AG08395 (cell line): ENCODE measurements at places on chromosomes 6 and 20.

- no peak for DNase-seq
Measured at GRCh38 chr6:109762166-109762565, 71.1 kb downstream of the FIG4 start.

- DNase-seq: no peak
Measured at GRCh38 chr20:34040300-34040995, 46.7 kb downstream of the RALY start.

DNA sequence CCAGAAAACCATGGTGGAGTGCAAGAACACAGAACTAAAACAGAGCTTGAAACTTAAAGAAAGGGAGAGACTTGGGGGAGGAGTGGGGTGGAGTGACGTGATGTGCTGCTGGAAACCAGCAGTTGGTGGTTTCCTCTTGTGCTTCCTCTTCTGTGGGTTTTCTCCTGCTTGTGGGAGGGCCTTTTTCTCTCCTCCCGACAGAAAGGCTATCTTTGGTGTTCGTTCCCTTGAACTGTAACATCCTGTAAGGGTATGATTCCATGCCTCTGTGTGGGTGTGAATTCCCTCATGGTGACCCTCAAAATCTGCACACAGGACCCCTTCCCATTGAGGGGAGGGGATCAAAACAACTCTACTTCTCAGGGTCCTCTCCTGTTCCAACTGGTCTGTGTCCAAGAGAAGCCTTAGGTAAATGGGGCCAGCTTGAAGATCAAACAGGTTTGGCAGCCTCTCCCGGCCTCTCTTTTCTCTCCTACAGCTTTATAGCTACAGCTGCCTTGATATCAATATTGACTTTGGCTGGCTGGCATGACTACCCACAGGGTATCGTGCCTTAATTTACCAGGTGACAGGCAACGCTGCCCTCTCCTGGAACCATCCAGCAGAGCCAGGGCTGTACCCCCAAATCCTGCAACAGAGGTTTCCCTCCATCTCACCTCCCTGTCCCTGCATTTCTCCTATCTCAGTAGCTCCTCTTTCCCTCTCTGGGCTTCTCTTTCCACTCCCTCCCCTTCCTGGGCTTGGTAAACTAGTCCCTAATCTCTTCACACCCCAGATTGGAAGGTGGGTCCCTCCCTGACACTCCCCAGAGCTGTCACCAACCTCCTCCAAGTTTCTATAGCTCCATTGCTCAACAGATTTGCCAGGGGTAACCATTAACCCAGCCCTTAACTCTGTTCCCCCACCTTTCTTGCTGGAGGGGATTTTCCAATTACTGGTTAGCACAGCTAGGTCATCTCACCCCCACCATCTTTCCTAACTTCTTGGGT lies 1.5 kb upstream of the MSH5 start:
- peak; percentile 81 for DNase-seq

DNA sequence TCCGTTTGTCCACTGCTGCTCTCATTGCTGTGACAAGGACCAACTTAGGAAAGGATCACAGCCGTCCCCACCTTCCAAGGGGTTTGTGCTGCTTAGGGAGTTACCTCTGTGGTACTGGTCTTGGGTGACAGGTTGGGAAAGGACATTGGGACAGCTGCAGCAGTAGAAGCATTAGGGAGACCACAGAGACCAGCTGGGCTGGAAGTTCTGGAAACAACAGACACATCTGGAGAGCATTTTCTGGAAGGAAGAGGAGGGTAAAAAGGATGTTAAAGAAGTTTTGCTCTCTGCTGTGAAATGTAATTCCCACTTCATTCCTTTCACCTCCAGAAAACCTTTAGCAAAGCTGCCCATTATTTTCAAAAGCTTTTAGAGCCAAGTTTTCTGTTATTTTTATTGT lies 304.2 kb downstream of the LRFN2 start:
- DNase-seq: no peak

DNA sequence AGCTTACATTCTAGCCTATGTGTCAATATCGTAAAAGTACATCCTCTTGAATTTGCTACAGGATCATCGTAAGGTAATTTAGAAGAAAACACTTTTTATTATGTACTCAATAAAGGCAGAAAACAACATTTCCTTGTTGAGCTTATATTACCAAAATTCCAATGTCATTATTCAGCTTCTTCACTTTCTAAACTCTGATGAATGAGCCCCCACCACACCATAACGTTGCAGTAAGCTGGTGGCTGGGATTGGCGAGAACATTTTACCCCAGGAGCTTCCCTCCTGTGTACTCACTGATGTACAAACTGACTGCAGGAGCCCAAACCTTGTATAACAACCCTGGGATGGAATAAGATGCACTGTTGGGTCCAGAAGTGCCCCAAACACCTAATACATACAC lies 238.1 kb upstream of the MARCKS start:
- no peak for DNase-seq

- DNase-seq: no peak
Measured at GRCh38 chr20:23598481-23598880, 7.2 kb downstream of the CST9 start.

DNA sequence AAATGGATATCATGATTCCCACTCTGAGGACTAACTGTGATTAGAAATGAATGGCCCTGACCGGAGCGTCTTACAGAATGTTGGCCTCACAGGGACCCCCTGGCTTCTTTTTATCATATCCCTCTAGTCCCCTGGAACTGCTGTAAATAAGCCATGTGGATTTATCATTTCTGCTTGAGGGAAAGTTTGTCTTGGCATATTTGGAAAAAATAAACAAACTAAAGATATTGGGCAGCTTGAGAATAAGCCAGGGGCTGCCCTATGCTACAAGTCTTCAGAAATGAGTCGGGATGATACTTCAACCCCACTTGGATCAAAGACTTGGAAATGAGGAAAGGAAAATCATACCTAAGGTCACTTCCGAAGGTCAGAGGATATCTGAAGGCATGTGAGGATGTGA lies 179.1 kb downstream of the THBS2 start:
- DNase-seq: no peak

GRCh38 chr20:61605862-61606557 lies 353.9 kb downstream of the CDH4 start:
- DNase-seq: no peak

DNA sequence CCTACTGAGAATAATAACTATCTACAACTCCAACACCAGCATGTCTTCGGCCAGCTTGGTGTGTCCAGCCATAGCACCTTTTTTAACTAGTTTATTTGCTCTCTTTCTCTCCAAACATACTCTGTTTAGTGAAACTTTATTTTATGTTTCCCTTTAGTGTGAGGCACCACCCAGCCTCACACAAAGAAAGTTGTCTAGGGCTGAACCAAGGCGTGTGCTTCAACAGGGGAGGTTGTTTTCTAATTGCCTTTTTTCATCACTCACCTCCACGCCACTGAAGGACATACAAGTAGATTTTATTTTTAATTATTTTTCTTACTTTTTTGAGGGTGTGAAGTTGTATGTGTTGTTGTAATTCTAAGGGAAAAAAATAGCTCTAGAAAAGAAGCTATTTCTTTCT lies 125.6 kb upstream of the MARCKS start:
- no peak for DNase-seq

DNA sequence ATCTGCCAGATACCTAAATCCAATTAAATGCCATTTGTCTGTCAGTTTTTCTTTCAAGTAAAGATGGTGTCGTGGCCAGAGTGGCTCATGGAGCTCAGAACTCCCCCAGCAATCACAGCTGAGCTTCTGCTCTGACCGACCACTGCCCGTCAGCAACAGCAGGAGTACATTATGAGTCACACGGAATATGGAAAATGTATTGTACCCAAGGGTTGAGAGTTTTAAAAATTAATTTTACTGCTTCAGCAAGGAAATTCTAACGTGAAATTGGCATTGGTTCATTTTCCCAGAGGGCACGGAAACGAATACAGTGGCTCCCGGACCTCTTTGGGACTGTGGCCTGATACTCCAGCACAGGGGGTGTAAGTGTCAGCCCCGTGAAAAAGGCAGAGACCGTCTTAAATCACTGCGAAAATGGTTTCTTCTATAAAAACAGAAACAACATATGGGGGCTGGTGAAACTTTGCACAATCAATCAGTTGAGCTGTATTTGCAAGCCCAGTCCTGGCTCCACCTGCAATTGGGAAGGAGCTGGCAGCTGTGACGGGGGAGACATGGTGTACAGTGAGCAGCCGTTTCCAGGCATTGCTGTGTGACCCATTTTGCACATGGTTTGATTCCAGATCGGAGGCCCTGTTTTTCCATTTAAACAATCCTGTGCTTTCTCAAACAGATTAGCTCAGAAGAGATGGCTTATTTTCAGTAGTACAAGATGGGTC lies 12.8 kb downstream of the NPEPL1 start:
- DNase-seq: no peak

GRCh38 chr20:16758454-16759180 lies 10.5 kb downstream of the OTOR start:
- DNase-seq: no peak

DNA sequence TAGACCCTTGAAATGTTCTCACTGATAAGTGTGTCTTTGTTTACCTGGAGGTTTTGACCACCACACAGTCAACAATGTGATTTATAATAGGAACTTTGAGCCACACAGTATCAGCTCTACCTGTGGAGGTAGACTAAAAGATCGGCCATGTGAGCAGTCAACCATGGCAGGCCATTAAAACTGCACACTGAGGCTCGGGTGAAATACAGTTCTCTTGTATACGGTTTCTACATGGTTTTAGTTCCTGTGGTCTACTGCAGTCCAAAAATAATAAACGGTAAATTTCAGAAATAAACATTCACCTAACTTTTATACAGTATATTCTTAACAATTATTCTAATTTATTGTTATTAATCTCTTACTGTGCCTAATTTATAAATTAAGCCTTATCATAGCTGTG lies 47.2 kb downstream of the TRIM38 start:
- DNase-seq: no peak

GRCh38 chr6:166565084-166565967 lies 21.2 kb downstream of the RAMACL start:
- DNase-seq: no peak

DNA sequence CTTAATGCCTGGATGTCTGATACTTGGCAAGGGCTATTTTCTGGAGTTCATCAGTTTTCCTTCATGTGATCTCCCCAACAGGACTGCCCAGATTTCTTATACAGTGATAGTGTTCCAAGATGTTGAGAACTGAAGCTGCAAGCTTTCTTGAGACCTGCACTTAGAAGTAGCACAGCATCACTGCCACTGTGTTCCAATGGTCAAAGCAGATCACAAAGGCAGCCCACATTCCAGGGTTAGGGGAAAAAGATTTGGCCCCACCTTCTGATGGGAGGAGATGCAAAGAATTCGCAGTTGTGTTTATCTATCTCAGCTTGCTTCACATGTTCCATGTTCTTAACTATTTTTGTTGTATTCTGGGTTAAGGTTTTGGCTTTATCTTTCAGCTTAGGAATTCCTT lies 78.2 kb downstream of the GPX5 start:
- DNase-seq: no peak

DNA sequence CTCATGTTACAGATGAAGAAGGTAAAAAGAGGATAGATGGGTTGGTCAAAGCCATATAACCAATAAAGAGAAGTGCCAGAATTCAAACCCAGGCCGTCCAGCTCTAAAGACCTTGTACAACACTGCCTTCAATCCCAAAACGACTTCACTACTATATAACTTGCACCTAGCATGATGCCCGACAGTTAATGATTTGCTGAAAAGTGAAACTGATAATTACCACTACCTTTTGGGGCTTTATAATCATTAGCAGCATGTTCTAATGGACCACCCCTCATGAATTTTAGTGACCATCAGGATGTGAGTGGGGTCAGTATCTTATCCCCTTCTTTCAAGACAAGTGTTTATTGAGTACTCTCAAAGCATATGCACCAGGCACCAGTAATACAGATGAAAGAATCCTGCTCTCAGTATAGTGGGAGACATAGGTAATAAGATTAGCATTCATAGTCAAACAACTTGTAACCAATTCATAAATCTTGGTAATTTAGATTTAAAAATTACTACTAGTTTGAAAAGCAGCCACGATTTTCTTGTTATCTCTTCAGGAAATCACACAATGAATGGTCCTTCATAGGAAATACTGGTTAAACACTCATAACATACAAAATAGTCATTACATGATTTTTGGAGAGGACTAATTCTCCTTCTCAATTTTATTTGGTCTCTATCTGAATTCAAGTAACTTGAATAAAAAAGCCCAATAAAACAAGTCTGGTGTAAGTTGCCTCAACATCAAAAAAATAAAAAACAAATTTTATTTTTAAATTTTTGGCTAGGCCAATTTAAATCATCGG lies 98.0 kb downstream of the EPB41L2 start:
- DNase-seq: no peak

DNA sequence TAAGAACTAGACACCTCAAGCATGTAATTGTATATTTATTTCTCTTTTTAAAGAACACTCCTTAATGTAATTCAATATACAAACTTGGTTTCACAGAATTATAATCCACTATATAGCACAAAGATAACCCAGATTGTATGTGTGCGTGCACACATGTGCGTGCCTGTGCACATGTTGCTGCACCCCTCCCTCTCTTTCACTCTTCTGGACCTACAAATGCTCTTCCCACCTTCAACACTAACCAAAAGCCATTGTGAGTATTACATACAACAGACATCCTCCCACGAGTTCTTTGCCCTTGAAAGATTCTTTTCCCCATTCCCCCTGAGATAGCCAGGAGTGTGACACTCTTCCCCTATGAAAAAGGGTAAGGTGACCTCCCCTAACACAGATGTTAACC lies 193.5 kb downstream of the HIVEP2 start:
- no peak for DNase-seq

GRCh38 chr6:61675734-61676133 lies 610.3 kb downstream of the KHDRBS2 start:
- DNase-seq: no peak

DNA sequence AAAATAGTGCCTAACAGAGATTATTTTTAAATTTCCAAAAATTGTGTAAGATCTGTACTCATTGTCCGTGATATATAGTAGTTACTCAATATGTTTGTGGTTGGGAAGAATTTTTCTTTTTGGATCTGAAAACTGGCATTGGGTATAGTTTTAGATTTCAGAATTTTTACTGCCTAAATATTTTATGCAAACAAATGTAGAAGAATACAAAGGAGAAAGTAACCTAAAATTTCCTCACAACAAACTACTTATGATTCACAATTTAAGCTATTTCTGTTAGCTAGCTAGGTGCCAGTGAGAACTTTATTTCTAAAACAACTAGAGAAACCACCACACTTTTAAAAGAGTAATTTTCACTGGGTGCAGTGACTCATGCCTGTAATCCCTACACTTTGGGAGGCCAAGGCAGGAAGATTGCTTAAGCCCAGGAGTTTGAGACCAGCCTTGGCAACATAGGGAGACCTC lies 38.8 kb downstream of the SESN1 start:
- DNase-seq: peak; percentile 41

- no peak for DNase-seq
Measured at GRCh38 chr20:57695012-57695411, 14.8 kb downstream of the PMEPA1 start.

- DNase-seq: no peak
Measured at GRCh38 chr6:39173270-39173669, 56.0 kb downstream of the KCNK5 start.

- DNase-seq: no peak
Measured at GRCh38 chr6:55034752-55035151, 139.6 kb upstream of the HCRTR2 start.

- DNase-seq: no peak
Measured at GRCh38 chr6:158338311-158339112, 26.2 kb downstream of the TULP4 start.

- DNase-seq: no peak
Measured at GRCh38 chr6:2266841-2267240, 21.4 kb upstream of the GMDS start.
